ENCODE measurements at places on chromosomes 12 and 14.

GRCh38 chr12:131525795-131526508, 184.9 kb upstream of the SFSWAP start:
- DNase-seq: no peak

DNA sequence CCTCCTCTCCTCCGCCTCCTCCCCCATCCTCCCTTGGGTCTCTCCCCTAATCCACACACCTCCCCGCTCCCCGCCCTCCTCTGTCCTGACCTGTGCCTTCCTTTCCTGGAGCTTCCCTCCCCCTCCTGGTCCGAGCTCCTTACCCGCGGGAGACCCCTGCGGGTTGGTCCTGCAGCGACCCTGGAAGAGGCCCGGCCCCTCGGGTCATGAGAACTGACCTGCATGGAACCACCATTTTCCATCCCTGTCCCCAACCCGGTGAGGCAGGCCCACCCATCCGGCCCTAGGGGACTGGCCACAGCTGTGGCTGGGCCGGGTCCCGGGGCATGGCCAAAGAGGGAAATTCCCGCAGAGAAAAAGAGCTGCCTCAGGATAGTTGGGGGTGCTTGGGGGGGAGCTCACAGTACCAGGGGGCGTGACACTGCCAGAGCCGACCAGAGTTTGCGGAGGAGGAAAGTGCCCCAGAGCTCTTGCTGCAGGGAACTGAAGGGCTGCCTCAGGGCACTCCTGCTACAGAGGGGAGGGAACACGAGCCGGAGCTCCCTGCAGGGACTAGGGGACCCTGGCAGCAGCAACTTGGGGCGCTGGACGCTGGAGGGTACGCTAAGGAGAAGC, 613 bp downstream of the ARHGEF40 start:
- DNase-seq: no peak

- DNase-seq: no peak
Observed at GRCh38 chr14:104247336-104248202, 109.2 kb downstream of the KIF26A start.

GRCh38 chr14:59565087-59565486, 11.5 kb downstream of the CCDC175 start:
- no peak for DNase-seq

- peak; percentile 29 for DNase-seq
Observed at GRCh38 chr14:71932229-71932981, at the start of gene RGS6. RGS6 (plus strand) TSS chr14:71932429.
